M059J (cell line): ENCODE measurements at places on chromosomes 3 and 15.

DNA sequence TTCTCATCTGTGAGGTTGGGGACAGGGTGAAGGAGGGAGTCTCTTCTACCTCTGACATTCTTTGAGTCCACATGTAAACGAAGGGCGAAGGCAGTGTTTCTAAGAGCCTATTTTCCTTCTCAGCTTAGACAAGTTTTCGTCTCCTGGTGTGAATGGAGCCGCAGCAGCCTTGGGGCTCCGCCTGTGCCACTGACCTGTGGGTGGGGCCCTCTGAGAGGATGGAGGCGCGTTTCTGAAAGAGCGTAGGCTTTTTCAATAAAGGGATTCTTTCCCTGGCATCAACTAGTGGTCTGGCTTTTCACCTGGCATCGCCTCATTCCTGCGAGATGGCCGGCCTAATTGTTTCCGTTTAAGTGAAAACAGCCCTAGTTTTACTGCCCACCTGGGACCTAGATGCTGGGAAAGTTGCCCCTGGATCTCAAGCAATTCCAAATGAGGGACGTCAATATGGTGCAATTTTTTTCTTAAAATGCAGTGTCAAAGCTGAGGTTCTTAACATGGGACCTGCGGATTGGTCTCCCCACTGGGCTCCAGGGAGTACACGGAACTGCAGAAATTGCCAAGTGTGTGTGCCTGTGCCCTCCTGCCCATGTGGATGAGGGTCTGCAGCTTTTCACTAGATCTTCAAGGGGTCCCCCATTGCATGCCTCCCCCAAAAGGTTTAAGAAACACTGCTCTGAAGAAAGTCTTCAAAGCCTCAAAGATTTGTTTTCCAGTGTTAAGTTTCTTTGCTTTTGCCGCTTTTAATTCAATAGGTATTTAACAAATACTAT, 958 bp downstream of the GLDN start:
- no peak for DNase-seq

DNA sequence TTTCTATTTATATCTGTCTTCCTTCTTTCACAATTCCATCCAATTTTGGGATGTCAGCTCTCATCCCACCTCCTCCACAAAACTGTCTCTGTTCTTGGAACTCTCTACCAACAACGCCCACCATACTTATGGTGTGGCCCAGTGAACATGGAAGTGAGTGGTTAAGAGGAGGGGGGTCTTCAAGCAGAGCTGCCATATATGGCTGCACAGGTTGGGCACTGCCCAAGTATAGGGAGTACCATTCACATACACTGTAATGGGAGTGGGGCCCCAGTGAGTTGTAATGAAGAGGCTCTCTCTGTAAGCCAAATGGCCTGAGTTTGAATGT, 7.9 kb upstream of the CAMK1 start:
- DNase-seq = no peak

DNA sequence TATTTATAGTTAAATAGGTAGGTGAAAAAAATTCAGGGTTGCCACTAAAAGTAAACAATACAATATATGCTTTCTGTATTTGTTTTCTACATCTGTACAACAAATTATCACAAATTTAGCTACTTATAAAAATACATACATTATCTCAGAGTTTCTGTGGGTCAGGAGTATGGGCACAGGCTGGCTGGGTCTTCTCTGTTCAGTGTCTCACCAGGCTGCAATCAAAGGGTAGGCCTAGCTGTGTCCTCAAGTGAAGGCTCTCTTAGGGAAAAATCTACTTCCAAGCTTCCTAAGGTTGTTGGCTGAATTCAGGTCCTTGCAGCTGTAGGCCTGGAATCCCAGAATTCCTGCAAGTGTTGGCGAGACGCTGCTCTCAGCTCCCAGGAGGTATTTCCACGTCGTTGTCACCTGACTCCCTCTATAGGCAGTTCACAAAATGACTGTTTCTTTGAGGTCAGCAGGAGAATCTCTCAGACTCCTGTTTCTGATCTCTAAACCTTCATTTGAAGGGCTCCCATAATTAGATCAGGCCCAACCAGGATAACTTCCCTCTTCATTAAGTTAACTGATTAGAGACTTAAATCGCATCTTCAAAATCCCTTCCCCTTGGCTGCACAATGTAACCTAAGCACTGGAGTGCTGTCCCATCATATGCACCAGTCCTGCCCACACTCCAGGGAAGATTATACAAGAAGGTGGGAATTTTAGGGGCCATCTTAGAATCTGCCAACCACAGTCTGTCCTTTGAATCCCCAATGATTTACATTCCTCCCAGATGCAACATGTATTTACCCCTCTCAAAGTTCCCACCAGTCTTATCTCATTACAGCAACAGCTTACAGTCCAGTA, 296.6 kb downstream of the SUCLG2 start:
- peak; percentile 25 for DNase-seq

DNA sequence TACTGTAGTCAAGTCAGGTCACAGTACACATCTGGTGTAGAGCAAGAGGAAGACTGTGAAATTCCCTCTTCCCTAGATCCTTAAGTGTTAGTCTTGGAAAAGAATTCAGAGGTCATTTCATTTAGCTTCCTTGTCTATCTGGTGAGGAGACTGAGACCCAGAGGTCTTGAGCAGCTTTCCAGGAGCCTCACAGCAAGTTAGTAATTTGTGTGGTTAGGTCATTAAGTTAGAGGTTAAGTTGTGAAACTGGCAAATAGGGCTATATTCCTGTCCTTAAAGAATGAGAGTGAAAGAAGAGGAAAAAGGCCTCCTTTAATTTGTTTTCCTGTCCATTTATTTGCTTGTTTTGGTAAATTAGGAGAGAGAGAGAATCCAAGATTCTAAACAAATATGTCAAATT, 9.0 kb downstream of the PODXL2 start:
- peak; percentile 45 for DNase-seq

DNA sequence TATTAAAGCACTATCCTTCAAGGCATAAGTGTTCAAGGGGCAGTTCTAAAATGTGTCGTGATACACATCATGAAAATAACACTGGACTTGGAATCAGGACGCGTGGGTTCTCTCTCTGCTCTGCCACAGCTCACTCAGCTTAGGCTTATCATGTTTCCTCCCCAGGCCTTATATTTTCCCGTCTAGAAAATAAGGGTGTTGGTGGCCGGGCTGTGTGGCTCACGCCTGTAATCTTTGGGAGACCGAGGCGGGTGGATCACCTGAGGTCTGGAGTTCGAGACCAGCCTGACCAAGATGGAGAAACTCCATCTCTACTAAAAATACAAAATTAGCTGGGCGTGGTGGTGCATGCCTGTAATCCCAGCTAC, 223.0 kb downstream of the OPA1 start:
- no peak for DNase-seq
